ENCODE measurements at places on chromosomes 3 and 15. TPM values are rescaled to one million over a fixed set of nuclear protein-coding genes. Genes with fewer than 3 reads are reported as not detected.

The PPARG gene
- total RNA-seq: 6.1 TPM

The GNAT1 gene
- total RNA-seq: under 0.01 TPM

The IL5RA gene
- total RNA-seq: not detected

The OXSM gene
- 10.3 TPM for total RNA-seq

The GNB5 gene
- total RNA-seq: 29.7 TPM

The SI gene
- not detected for total RNA-seq

The GPR171 gene
- not detected for total RNA-seq

The CLDN1 gene
- total RNA-seq: 0.14 TPM
